Mucosa of descending colon (tissue), 3 donors: ENCODE measurements at places on chromosomes 2 and 18. TPM values are rescaled to one million over a fixed set of nuclear protein-coding genes. Genes with fewer than 3 reads are reported as not detected.

GRCh38 chr2:99112617-99113016 lies 28.9 kb upstream of the C2orf15 start:
- DNase-seq = no peak

CD226 gene
- 2.7 TPM for total RNA-seq

DNA sequence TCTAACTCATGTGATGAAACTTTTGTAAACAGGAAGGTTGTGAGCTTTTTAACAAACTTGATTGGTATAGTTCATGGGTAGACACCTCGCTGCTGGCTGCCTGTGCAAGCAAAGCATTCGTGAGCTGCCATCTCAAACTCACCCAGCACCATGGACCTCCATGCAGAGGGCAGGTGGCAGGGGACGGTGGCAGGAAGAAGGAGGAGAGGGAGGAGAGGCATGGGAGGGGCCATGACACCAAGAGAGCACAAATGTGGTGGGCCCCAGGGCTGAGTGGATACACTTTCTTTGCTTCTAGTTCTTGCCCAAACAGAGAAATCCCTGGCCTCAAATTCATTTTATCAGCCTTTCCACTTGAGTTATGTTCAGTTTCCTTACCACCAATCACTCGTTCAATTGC lies 29.1 kb downstream of the AFG3L2 start:
- DNase-seq = no peak

GRCh38 chr2:128166746-128167353 lies 75.8 kb downstream of the UGGT1 start:
- DNase-seq = no peak

RIOK3 gene
- 171 TPM for total RNA-seq

DNA sequence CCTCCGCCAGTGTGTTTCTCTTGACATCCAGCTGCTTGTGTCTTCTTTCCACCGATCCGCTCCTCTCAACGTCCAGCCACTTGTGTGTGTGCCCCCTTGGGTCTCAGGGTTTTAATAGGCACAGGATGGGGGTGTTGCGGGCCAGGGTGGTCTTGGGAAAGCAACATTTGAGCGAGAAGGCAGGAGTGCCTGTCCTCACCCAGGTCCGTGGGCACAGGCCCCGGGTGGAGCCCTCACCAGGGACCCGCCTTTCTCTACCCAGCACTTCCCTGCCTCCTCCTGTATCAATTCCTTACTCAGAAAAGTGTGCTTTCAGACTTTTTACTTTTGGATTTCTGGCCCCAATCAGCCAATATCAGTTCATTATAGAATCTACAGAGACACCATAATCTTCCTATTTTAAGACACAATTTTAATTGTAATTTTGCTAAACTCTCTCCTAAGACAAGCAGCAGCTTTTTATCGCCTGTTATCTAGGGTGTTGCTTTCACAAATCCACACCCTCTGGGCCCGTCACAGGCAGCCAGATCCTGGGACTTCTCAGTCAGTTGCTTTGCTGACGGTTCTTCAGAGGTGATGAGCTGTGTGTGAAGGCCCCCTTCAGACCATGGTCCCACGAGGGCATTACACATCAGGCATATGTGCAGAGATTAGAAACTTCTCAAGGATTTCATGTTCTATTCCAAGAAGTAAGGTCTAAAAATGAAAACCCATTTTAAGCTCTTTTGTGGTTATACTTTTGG lies 96.0 kb upstream of the FHL2 start:
- DNase-seq = peak; percentile 59
